ENCODE measurements at places on chromosomes 5 and 9.

DNA sequence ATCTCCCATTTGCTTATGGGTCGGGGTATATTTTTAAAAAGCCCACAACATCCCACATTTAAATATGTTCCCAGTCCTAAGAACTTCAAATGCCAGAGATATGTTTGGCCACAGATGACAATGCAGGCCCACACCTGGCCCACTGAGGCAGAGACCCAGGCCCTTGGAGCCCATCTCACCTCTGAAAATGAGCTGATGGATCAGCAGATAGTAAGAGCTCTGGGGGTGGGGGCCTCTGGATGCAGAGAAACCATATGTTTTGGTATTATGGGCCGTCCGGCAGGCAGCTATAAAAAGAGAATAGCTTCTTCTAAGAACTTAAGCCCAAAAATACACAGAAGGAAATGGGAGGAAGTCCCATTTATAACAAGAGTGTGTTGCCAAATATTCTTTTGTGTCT, 256.0 kb downstream of the GRIA1 start:
- DNase-seq = no peak

GRCh38 chr5:159033351-159033657, 66.4 kb downstream of the EBF1 start:
- DNase-seq = no peak

DNA sequence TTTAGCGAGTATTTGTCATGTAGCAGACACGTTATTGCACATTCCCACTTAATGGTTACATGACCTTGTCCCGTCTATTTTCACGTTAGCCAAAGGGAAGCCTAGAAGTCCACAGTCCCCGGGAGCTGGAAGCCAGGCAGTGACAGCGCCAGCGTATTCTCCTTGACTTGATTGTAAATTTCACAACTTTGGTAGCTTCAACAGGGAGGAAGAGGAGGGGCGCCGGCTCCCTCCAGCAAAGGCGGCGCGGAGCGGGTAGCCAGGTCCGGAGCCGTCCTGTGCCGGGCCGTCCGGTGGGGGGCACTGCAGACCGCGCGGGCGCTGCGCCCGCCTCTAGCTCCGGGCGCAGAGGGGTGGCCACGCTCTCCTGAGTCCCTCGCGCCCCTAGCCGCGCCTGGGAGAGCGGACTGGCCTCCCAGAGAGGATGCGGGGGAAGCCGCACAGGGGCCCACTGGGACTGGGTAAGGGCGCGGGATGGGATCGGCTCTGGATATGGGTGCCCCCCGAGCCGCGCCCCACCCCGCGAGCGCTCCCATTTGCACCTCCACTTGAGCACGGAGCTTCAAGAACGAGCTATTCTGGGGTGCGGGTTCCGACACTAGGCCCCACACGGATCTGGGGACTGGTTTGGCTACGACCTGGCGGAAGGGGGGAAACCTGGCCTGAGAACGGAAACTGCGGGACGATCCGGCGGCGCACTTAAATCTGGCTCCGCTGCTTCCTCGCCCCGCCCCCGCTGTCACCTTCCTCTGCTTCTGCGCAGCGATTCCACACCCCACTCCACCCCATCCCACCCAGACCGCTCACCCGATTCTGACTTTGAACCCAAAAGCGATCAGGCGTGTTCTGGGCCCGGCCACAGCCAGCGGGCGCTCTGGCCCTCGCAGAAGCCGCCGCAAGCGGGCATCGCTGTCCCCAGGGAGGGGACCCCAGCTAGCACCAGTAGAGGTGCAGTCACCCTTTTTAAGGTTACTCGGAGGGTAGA, 23.8 kb downstream of the KLF4 start:
- DNase-seq = no peak

- no peak for DNase-seq
Observed at GRCh38 chr5:80182809-80183580, 72.9 kb downstream of the SERINC5 start.

- peak; percentile 92 for DNase-seq
Observed at GRCh38 chr9:105447814-105448812, at the start of gene FSD1L. Gene FSD1L, plus strand, starts transcription at chr9:105448034. Its CDS starts 187 bp downstream, at chr9:105448221.

- DNase-seq = no peak
Observed at GRCh38 chr5:66839636-66840185, 243.5 kb downstream of the MAST4 start.

DNA sequence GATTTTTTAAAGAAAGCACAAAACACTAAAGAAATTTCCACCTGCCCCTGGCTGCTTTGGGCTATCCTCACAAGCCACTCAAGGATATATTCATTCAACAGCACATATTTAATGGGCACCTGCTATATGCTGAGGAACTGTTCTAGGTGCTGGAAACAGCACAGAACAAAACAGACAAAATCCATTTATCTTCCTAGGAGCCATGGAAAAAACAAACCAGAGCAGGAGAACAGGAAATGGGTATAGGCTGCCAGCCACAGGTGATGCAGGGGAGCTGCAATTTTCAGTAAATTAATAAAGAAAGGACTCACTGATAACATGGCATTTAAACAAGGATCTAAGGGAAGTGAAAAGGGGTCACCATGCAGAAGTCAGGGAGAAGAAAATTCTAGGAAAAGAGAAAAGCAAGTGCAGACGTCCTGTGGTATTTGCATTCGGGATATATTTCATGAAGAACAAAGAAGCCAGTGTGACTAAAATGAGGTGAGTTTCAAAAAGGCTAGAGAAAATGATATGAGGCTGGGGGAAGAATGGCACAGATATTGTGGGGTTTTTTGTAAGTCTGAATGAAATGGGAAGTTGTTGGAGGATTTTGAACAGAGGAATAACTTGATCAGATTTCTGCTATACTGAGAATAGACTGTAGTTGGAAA, 152.2 kb downstream of the ADAMTSL1 start:
- DNase-seq = no peak

GRCh38 chr9:126336736-126337325, 10.2 kb downstream of the MVB12B start:
- DNase-seq = no peak

DNA sequence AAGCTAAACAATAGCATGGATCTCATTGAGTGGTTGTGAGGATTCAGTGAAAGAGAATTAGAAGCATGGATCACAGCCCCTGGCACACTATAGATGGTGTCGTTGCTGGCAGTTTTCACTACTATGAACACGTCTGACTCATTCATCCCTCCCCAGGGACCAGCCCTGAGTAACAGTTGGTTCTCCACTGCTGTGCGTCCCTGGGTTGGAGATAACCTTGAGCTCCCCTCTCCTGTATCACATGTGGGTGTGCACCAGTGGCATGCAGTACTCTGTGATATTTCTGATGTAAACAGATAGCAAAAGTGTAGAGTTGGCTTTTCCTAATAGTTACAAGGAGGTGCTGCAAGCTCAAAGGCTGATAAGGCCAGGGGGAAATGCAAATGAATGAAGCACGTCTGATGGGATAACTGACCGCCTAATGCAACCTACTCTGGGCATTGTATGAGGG, 8.8 kb upstream of the LCP2 start:
- no peak for DNase-seq

GRCh38 chr5:125117566-125117965, 371.1 kb upstream of the ZNF608 start:
- DNase-seq = no peak

- DNase-seq = no peak
Observed at GRCh38 chr5:45737153-45737552, 41.0 kb upstream of the HCN1 start.

GRCh38 chr5:122421374-122422079, 109.5 kb downstream of the SNCAIP start:
- DNase-seq = no peak

GRCh38 chr5:161925960-161926359, 78.0 kb downstream of the GABRA1 start:
- DNase-seq = no peak

GRCh38 chr5:88829054-88829453, 53.9 kb downstream of the MEF2C start:
- no peak for DNase-seq

GRCh38 chr9:97573482-97574073, 59.6 kb downstream of the TSTD2 start:
- DNase-seq = no peak

- no peak for DNase-seq
Observed at GRCh38 chr9:14203356-14204056, 110.4 kb downstream of the NFIB start.

DNA sequence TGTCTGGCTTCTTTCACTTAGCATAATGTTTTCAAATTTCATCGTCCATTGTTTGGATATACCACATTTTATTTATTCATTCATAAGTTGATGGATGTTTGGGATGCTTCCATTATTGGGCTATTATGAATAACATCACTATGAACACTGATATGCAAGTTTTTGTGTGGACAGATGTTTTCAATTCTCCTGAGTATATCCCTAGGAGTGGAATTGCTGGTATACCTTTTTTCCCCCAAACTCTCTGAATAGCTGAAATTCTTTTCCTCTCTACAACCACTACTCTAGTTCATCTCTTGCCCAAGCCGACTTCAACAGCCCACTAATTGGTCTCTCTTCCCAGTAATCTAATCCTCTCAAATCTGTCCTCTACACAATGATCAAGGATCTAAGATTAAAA, 4.7 kb upstream of the ZFR start:
- no peak for DNase-seq

- no peak for DNase-seq
Observed at GRCh38 chr5:120767178-120767820, 303.2 kb downstream of the PRR16 start.

- no peak for DNase-seq
Observed at GRCh38 chr5:16792598-16793275, 143.4 kb downstream of the MYO10 start.

GRCh38 chr5:158758675-158759074, 341.0 kb downstream of the EBF1 start:
- no peak for DNase-seq

- DNase-seq = peak; percentile 65
Observed at GRCh38 chr5:115262321-115263077, at the start of gene PGGT1B. Gene PGGT1B, minus strand, starts transcription at chr5:115262877. Its CDS starts 26 bp downstream, at chr5:115262851.

All from SHP77 (cell line).